ENCODE measurements at places on chromosomes 16 and 17.

DNA sequence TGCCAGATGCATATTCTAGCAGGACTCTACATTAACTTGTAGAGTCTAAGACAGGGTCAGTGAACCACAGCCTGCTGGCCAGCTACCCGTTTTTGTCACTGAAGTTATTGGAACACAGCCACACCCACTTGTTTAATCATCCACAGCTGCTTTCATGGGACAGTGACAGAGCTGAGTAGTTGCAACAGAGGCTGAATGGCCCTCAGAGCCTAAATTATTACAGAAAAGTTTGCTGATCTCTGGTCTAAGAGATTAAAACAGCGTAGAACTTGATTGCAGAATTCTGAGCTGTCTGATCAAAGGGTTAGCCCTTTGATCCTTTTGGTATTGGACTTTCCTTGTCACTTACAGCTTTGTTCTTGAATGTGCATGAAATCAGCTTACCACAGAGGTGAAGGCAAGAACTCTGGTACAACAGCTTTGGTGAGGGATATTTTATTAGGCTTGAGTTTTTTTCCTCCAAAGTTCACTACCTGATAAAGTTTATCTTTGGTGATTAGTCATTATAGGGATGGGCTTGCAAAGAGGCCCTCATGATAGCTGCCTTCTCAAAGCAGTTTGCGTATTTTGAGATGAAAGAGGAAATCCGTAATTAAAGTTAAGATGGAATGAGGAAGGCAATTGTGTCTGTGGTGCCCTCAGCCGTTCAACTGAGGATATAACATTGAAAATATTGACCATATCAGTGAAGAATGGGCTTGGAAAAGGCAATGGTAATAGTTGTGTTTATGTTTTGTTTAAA lies 23.6 kb downstream of the ALDH3A2 start:
- DNase-seq, result no peak

- DNase-seq, result no peak
Observed at GRCh38 chr17:57424777-57425188, 168.5 kb downstream of the MSI2 start.

DNA sequence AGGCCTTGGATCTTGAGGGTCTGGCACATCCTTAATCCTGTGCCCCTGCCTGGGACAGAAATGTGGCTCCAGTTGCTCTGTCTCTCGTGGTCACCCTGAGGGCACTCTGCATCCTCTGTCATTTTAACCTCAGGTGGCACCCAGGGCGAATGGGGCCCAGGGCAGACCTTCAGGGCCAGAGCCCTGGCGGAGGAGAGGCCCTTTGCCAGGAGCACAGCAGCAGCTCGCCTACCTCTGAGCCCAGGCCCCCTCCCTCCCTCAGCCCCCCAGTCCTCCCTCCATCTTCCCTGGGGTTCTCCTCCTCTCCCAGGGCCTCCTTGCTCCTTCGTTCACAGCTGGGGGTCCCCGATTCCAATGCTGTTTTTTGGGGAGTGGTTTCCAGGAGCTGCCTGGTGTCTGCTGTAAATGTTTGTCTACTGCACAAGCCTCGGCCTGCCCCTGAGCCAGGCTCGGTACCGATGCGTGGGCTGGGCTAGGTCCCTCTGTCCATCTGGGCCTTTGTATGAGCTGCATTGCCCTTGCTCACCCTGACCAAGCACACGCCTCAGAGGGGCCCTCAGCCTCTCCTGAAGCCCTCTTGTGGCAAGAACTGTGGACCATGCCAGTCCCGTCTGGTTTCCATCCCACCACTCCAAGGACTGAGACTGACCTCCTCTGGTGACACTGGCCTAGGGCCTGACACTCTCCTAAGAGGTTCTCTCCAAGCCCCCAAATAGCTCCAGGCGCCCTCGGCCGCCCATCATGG lies 4.0 kb upstream of the ADGRG3 start:
- no peak for DNase-seq

DNA sequence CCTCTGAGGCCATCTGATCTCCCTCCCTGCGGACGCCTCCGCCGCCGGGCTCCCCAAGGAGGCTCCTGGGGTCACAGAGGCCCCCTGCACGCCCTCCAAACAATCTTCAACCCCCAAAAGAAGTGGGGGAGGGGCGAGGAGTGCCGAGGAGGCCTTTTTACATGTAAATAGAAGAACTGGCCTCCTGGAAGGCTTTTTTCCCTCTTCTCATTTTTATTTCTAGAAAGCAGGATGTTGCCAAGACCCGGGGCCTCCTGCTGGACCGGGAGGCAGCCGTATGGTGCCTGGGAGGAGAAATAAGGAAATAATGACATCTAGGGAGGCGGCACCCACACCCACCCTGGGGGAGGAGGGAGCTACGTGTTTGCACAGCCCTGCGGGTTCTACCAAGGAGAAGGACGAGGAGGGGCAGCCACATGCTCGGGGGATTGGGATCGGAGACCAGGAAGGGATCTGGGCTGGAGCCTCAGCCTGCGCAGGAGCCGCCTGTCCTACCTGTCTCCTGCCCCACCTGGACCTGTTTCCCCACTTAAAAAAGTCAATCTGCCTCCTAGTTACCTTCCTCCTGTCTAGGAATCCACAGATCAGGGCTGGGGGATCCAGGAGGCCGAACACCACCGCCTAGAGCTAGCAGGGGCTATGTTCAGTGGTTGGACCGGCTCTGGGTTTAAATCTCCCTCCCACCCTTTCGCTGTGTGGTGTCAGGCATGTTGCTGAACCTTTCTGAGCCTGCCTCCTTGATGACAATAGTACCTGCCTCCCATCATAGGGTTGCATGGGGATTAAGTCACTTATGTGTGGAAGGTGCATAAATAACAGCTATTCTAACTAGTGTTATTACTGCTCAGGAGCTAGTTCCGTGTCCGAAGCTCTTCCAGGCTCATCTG lies 175.7 kb upstream of the GSE1 start:
- peak; percentile 96 for DNase-seq

DNA sequence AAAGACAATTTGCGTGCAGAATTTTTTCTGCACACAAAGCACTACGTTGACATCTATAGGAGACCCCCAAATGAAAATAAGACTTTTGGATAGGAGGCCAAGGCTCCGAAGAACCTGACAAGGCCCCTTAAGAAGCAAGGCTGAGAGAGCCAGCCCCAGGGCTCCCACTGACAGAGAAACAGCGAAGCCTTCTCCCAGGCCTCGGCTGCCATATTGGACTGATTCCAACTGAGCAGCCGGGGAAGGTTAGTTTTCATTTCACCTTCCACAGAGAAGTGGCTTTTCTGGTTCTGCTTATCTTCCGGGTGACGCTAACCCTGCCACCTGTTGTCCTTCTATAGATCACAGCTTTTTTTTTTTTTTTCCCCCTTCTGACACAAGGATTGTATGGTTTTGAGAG lies 356.7 kb downstream of the SOX9 start:
- DNase-seq, result peak; percentile 58

GRCh38 chr17:9897372-9897968 lies 7.6 kb downstream of the RCVRN start:
- peak; percentile 70 for DNase-seq

- DNase-seq, result no peak
Observed at GRCh38 chr16:27983244-27983643, 80.3 kb downstream of the GSG1L start.

DNA sequence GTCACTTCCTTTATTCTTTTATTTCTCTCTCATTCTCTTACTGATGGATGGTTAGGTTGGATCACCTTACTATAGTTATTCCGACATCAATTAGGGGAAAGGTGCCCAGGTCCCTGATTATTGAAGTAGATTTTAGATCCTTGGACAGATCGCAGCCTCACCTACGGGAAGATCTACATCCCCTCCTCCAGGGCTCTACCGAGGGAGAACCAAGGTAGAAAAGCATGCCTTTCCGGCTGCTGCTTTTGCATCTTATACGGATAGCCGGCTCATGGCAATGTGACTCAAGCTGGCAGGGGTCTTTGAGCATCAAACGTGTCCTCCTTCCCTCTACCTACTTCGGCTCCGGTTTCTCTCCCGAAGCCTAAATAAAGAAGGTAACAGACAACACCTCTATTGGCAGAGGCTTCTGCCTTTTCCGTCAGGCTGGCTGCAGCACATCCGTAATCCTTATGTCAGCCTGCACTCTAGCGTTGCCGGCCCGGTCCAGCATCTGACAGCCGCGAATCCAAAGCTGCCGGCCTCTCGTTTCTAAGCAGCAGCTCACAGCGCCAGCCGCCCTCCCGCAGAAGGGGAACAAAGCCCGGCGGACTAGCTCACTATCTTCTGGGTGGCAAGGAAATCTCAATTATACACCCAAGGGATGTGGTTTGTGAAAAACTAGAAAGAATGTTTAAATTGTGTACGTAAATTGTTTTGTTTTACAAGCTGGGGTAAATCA lies 46.9 kb downstream of the IRX6 start:
- DNase-seq, result peak; percentile 93

GRCh38 chr17:39166437-39167335 lies 725 bp upstream of the ARL5C start:
- DNase-seq, result no peak

DNA sequence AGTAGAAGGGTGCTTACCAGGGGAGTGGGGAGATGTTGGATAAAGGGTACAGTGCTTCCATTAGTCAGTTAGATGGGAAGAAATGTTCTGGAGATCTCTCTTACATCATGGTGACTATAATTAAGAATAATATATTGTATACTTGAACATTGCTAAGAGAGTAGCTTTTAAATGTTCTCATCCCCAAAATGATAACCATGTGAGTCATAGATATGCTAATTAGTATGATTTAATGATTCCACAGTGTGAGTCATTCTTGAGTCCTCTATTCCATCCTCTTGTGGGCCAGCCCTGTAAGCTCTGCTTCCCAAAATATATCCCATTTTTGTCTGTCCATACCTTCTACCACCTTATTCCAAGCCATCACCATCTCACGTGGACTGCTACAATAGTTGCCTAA lies 80.6 kb upstream of the CDH11 start:
- no peak for DNase-seq

DNA sequence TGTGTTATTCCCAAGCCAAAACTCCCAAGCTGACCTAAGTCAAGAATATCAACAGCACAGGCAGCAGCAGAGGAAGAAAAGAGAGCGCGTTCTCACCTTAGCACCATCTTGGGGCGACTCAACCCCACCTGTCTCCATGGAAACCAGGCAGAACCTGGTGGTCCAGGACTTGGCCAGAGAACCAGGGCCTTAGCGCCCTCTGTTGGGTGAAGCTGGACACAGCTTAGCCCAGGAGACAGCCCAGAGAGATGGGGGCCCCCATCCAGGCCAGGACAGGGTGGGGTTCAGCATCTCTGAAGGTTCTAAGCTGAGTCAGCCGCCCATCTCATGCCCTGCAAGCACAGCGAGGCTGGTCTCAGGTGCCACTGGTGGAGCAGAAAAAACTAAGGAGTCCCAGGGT lies 60.1 kb upstream of the TMEM132E start:
- peak; percentile 66 for DNase-seq

DNA sequence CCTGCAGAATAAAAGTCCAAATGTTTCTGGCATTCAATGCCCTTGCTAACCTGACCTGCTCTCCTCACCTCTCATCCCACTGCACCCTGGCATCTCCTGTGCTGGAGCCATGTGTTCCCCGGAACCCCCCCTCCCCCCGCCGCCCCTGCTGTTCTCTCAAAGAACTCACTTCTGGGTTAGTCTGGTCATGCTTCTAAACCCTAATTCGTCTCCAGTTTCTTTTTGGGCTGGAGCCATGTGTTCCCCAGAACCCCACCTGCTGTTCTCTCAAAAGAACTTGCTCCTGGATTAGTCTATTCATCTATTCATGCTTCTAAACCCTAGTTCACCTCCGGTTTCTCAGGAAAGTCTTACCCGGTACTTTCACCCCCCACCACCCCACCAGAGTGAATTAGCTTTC lies 808 bp upstream of the ALOX15 start:
- no peak for DNase-seq

GRCh38 chr16:80554033-80554432 lies 13.2 kb downstream of the DYNLRB2 start:
- no peak for DNase-seq

- no peak for DNase-seq
Observed at GRCh38 chr17:8898126-8898525, 30.7 kb upstream of the PIK3R6 start.

- DNase-seq, result no peak
Observed at GRCh38 chr17:48160177-48161081, 52.9 kb downstream of the SNX11 start.

DNA sequence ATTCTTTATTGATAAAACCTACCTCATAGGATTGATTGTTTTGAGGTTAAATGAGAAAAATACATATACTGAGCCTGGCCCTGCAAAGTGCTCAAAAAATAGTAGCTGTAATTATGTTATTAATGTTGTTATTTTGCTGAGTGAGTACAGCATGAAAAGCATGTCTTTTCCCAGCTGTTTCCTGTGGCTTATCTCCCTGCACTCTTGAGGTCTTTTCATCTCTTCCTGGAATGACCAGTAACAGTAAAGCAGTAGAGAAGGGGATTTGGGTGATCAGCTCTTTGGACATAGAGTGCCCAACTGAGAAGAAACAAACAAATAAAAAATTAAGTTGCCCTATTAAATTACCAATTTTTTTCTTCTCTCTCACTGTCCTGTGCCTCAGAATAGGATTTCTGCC lies 53.7 kb downstream of the NFAT5 start:
- DNase-seq, result no peak

DNA sequence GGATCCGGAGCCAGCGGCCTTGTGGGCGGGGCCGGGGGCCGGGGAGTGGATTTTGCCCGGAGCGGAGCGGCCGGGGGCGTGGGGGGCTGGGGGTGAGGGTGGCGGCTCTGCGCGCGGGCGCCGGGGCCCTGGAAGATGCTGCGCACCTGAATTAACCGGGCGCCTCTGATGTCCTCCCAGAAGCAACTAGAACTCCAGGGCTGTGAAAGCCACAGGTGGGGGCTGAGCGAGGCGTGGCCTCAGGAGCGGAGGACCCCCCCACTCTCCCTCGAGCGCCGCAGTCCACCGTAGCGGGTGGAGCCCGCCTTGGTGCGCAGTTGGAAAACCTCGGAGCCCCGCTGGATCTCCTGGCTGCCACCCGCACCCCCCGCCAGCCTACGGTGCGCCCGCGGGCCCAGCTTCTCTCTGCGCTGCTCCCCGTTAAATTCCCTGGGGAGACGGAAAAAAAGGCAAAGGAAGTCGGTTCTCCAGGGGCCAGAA lies 549 bp downstream of the SLC26A11 start:
- peak; percentile 24 for DNase-seq

- no peak for DNase-seq
Observed at GRCh38 chr16:66952430-66953110, 8.5 kb upstream of the CES3 start.

GRCh38 chr16:84088695-84089395 lies 27.9 kb downstream of the MBTPS1 start:
- no peak for DNase-seq

DNA sequence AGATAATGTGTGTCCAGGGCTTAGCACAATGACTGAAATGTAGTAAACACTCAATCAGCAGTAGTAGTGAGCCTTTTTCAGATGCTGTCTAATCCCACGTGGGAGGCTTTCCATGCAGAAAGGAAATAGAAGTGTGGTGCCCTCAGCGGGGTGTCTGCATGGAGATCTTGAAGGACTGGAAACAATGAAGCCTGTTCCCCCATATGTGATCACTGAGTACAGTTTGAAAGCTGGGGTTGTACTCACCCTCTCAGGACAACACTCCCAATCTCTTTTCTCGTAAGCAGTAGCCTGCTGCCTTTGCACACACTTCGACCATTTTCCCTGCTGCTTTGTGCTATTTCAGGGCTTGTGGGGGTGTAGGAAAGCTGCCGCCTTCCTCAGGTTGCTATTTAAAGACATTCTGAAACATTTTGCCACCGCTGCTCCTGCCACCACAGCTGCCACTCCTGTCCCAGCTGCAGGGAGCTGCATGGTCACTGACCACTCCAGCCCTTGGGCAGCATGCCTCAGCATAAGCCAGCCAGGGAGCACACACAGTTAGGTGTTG lies 40.6 kb upstream of the HAS3 start:
- no peak for DNase-seq

GRCh38 chr16:11050944-11051343 lies 106.6 kb downstream of the CLEC16A start:
- DNase-seq, result no peak
